ENCODE measurements at places on chromosomes 1 and 21.

- DNase-seq: no peak
These were observed 70.2 kb downstream of the BACH1 start for GRCh38 chr21:29368906-29369305.

- DNase-seq: no peak
These were observed 4.1 kb upstream of the TAGLN2 start for GRCh38 chr1:159929155-159930051.

DNA sequence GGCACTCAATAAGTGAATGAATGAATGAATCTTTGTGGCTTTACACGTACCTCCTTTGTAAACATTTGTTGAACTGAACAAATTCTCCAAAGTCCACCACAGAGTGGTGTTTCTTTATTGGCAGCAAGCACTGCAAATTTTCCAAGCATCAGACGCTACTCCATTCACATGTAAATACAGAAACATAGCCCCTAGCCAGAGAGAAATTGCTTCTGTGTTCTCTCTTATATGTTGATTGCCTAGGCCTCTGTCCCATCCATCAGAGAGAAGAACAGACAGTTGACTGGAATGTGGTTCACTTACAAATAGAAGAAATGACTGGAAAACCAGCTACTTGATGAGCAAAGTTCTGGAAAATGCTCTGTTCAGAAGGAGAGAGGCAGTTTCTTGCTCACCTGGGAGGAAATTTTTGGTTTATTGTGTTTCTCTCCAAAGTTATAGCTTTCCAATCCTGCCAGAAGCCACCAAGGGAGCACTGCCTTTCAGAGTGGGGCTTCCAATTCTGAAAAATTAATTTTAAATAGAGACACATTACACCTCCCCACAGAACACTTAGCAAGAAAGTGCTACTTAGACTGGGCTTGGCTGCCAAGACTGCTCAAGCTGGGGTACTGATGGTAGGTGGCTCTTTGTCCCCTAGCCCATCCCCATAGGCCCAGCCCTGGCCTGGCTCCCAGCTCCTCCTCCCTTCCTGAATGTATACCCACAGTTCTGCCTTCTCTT, 18.1 kb upstream of the KIRREL1 start:
- DNase-seq: no peak

DNA sequence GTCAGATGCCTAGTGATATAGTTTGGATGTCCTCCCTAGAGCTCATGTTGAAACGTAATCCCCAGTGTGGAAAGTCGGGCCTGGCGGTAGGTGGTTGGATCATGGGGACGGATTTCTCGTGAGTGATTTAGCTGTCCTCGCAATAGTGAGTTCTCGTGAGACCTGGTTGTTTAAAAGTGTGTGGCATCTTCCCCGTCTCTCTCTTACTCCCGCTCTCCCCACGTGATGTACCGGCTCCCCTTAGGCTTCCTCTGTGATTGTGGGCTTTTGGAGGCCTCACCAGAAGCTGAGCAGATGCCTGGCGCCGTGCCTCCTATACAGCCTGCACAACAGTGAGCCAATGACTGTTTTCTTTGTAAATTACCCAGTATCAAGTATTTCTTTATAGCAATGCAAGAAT, 264.5 kb downstream of the TTLL7 start:
- no peak for DNase-seq

GRCh38 chr1:69016468-69016867, 519.6 kb upstream of the DEPDC1 start:
- DNase-seq: no peak
